Stimulated activated CD8-positive, alpha-beta memory T cell treated with anti-CD3 and anti-CD28 coated beads, Interleukin-15, amount 100 ng/mL, for 4 hours (primary cell): ENCODE measurements at places on chromosomes 3 and 15.
A peak's percentile ranks its signal among the peaks of the same experiment; 100 is the strongest.

- no peak for DNase-seq
Observed at GRCh38 chr15:74417225-74417624, 16.5 kb downstream of the SEMA7A start.

- no peak for DNase-seq
Observed at GRCh38 chr3:155741603-155742002, 3.3 kb downstream of the PLCH1 start.

GRCh38 chr3:30286007-30286669 lies 320.3 kb upstream of the TGFBR2 start:
- DNase-seq, result no peak

- no peak for DNase-seq
Observed at GRCh38 chr3:71451060-71451459, 132.5 kb downstream of the FOXP1 start.

- no peak for DNase-seq
Observed at GRCh38 chr3:11523572-11524101, 120.1 kb downstream of the VGLL4 start.

GRCh38 chr3:133722935-133723334 lies 23.3 kb upstream of the TF start:
- no peak for DNase-seq

GRCh38 chr3:33438881-33439545 lies 1.2 kb downstream of the UBP1 start:
- DNase-seq, result no peak

DNA sequence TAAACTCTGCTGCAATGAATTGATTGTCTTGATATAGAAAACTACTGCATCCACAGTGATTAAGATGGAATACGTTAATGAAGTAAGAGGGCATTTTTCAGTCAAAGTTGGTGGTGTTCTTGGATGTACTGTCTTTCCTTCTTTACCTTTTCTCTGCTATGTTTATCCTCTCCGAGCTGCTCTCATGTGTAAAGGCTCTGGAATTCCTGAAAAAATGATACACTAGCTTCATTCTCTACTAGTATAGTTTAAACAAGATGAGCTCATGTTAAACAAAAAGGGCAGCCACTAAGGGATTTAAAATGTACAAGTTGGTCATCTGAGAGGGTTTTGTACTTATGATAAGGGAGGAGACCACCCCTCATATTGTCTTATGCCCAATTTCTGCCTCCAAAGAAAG lies 504.6 kb upstream of the NECTIN3 start:
- no peak for DNase-seq

DNA sequence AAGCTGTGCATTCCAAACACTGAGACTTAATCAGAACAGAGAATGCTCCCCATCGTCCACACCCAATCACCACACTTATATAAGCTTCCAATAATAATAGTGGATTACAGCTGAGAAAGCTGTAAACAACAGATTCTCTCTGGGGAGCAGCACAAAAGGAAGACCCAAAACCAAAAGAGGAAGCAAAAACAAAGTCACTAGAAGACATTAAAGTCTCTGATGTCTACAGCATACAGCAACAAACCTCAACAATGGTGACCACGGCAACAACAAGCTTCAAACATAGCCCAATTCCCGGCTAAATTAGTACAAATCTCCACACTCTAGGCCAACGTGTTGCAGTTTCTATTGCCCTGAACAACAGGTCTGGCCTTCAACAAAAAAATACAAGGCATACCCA lies 37.7 kb downstream of the ZDHHC23 start:
- DNase-seq, result no peak

DNA sequence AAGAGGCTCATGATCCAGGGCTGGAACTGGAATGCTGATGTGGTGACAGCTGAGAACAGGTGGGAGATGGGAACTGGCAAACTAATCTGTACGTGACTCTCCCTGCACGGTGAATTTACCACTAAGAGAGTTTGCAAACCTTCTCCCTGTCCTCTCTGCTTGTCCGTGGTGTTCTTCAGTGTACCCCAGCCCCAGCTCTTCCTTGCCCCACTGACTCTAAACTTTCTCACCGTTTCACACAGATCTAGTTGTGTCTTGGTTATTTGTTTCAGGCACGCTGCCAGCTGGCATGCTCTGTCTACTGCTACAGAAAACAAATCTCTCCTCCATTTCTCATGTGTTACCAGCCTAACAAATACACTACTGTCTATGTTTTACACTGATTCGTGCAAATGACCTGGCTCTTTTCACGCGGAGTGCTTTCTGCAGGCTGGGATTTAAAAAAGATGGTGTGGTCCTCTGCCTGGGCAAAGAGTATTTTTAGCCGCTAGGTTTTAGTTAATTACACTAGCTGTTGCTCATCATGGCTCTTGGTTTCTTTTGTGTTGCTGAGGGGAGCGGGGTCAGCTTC lies 192.7 kb upstream of the LRIG1 start:
- DNase-seq, result no peak

DNA sequence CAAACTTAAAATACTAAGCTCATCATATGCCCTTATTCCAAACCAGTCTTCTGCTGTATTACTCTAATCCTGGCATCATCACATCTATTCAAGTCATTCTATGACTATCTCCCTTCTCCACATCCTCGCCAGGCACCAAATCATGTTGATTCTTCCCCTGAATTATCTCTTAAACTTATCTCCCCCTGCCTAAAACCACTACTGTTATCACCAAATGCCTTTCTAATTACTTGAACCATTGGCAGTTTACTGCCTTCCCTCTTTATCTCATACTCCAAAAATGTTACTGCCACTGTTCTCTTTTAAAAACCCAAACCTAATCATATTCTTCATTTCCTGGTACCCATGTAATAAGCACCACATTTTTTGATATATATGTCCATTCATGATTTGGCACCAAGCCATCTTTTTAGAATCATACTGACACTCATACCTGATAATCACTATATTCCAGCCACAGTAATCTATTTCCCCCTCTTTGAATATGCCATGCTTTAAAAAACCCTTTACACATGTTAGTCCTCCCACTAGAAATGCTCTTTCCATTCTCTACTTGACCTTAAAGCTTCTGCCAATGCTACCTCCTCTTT lies 126.8 kb downstream of the PEAK1 start:
- DNase-seq, result no peak

DNA sequence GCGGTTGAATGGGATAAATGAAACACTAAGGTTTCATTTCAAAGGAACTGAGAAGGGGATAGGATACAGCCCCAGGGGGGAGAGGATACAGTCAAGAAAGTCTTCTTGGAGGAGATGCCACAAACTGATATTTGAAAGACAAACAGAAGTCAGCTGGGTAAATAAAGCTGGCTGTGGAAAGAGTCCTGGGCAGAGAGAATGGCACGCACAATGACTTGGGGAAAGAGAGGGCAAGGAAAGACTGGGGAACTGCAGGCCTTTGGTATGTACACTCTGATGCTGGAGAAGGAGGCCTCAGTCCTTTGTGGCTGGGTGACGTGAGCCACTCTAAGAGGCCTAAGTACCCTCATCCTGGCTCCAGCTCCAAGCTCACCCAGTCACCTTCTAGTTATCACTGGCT lies 45.2 kb upstream of the LMCD1 start:
- no peak for DNase-seq

DNA sequence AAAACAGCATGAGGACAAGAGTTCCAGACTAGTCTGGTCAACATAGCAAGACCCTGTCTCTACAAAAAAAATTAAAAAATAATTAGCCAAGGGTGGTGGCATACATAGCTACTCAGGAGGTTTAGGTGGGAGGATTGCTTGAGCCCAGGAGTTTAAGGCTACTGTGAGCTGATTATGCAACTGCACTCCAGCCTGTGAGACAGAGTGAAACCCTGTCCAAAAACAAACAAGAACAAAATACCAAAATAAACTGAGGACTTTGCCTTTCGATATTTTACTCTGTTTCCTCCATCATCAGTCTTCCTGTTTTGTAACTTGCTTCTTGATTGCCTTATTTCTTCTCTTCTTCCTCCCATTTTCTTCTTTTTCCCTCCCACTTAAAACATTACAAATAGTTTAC lies 504.4 kb downstream of the ROBO1 start:
- DNase-seq, result no peak

DNA sequence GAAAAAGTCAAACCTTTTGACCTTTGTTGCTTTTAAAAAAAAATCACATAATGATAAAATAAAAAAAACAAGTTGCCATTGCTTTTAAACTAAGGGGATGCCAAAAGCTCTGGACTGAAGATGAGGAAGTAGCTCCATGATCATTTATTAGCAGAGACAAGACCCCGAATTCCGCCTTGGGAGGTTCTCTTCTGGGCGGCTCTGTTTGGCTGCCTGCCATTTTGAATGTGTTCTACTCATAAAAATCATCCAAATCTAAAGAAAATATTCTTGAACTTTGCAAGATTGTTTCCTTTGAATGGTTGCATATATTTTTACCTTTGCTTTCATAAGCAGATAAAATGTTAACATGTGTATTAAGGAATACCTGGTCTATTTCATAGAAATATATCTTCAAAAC lies 63.8 kb downstream of the NCEH1 start:
- no peak for DNase-seq

- no peak for DNase-seq
Observed at GRCh38 chr3:72144773-72145505, 360.0 kb upstream of the PROK2 start.

DNA sequence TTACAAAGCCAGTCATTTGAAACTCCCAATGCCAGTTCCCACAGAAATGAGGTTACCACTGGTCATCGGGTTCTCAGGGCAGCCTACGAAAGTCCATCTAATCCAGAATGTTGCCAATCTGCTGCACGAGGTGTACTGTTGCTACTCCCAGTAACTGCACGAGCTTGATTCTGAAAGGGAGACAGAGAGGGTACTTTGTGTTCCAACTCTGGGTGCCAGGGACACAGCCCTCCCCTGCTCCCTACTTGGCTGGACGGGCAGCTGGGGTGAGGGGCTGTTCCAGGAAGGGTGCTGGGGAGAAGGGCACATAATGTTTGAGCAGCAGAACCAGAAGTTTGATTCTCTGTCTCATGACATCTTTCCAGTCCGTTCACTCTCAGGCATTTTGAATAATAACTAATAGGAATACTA lies 27.1 kb upstream of the OSBPL11 start:
- no peak for DNase-seq

DNA sequence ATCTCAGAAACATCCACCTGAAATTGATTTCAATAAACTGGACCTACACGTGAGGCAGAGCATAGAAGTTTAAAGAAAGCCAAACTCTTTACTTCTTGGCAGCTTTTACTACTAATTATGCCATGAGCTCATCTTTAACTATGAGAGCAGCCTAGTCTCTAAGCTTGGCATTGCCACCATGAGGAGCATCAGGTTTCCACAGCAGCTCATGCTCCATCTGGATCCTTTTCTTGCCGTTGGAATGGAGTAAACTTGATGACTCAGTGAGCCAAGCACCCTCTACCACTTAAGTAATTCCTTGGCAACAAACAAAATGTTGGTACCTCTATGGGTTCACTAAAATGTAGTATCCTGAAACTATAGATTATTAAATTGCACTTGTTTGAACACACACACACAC lies 583.2 kb downstream of the EPHA3 start:
- DNase-seq, result no peak

DNA sequence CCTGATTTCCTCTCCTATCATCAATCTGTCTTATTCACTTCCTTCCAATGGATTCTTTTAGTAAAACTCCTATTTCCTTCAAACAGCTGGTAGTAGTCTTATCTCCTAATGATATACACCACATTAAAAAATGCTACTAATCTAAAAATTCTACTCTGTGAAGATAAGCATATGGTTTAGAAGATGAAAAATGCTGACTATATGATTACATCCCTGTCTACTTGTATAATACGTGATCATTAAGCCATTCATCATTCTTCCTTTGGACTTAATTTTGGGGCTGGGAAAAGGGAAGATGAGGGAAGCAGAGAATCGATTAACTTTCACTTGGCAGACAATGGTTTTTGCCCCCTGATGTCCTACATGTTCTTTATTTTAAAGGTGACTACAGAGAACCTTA lies 453.1 kb downstream of the NSUN3 start:
- no peak for DNase-seq

GRCh38 chr3:47108546-47108945 lies 55.4 kb downstream of the SETD2 start:
- DNase-seq, result no peak

DNA sequence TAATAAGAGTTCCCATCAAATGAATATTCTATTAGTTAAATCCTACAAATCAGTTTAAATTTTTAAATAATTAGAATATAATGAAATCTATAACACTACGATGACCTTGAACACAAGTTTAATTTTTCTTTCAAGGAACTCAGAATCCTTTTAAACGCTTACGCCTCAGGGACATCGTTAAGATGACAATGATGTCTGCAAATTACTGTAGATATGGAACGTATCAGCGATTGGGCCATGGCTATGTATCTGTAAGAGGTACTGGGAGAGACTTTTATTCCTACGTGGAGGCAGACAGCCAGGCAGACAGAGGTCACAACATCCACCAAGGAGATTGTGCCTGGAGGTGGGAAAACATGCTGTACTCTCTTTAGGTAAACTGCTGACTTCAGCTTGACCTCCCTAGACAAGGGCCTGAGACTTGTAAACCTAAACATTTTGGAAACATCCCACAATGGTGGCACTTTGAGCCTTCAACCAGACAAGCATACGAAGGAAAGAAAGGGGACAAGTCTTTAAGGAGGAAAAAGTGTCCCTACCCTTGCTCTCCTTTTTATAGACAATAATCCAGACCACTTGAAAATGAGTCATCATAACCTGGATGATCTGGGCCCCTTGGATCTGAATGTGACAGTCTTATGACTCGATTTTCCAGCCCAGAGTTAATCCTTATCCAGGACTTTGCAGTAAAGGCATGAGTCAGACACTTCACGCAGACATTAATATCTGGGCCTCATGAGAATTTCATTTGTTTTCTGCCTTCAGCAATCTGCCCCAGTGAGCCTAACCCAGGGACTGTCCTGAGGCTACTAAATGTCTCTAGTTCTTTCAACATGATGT lies 6.8 kb upstream of the LDHAL6B start:
- DNase-seq, result no peak

GRCh38 chr15:65384895-65385869 lies 7.4 kb upstream of the IGDCC3 start:
- peak; percentile 60 for DNase-seq

GRCh38 chr3:124360563-124360962 lies 368.6 kb upstream of the ROPN1 start:
- no peak for DNase-seq

DNA sequence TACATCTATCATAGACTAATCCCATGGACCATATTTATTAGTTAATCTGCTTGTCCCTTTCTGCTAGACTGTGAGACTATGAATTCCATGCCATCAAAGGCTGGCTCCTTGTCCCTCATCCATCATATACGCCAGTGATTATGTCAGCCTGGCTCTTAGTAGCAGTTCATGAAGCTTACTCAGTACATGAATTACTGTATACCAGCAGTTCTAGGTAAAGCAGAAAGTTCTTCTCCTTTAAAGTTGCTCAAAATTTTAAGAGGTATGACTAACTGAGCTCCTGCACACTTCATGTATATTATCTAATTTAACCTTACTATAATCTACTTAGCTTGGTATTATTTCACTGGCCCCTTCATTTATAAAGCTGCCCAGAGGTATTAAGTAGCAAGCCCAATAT lies 190.9 kb upstream of the TBL1XR1 start:
- DNase-seq, result no peak

DNA sequence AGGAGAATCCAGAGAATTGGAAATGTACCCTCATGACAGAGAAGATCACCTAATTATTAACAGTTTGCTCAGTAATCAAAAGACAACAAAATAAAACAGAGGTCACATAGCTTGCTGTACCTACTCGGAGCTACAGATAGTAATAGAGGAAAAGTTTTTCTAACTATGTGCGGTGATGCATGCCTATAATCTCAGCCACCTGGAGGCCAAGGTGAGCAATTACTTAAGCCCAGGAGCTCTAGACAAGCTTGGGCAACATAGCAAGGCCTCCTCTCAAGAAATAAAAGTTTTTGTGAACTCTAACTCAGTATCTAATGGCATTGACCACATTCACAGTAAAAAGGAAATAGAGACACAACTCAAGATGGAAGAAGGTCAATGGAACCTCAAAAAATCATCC lies 243.6 kb downstream of the ATP8B4 start:
- DNase-seq, result no peak
